Stimulated activated CD4-positive, alpha-beta T cell treated with anti-CD3 and anti-CD28 coated beads, Interleukin-1b, Interleukin-23, amount 100 ng/mL, for 48 hours (primary cell): ENCODE measurements at places on chromosomes 13 and 19.

GRCh38 chr13:39909634-39910033 is 254.2 kb downstream of the COG6 start:
- no peak for DNase-seq

DNA sequence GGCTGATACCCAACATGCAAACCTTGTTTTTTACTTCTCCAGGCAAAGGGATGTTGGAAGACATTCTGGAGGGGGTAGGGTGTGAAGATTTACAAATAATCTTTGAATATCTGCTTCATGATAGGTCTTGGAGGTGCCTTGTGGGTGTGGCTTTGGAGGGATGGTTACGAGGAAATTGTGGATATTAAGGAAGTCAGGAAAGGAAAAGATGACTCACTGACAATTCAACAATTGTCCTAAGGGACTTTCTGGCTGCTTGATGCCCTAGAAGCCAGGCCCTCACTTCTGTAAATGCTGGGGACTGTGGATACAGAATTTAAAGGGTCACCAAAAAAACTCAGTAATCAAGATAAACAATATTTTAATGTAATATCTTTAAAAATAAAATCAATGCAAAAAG is 37.4 kb upstream of the ZNF527 start:
- DNase-seq, result no peak

- no peak for DNase-seq
These were observed 1.2 kb downstream of the NDUFA7 start for GRCh38 chr19:8319807-8320520.

DNA sequence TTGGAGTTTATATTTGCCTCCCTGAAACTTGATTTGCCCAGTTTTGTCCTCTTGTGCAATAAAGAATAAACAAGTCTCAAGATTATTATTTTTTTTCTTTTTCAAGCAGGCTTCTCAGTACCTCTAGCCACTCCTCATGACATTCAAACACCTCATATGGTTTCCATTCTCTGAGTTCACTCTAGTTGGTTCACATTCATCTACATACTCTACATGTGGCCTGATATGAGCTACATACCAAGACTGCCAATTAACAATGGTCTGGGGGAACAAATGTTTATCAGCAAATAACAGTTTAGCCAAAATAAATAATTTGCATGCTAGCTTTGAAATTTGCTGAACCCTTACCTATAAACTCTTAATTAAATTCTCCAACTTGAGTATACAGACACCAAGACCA is 22.5 kb downstream of the KCNRG start:
- no peak for DNase-seq

- no peak for DNase-seq
These were observed 41.1 kb downstream of the ITGBL1 start for GRCh38 chr13:101493541-101493940.

- DNase-seq, result no peak
These were observed 514 bp downstream of the PRKACA start for GRCh38 chr19:14116918-14117578.
